DMS 273 treated with DMSO at 0.1 percent for 48 hours (cell line): ENCODE measurements at places on chromosomes 2 and 18.
A peak's percentile ranks its signal among the peaks of the same experiment; 100 is the strongest.

GRCh38 chr2:238719641-238720040 is 128.2 kb upstream of the TWIST2 start:
- DNase-seq: no peak

DNA sequence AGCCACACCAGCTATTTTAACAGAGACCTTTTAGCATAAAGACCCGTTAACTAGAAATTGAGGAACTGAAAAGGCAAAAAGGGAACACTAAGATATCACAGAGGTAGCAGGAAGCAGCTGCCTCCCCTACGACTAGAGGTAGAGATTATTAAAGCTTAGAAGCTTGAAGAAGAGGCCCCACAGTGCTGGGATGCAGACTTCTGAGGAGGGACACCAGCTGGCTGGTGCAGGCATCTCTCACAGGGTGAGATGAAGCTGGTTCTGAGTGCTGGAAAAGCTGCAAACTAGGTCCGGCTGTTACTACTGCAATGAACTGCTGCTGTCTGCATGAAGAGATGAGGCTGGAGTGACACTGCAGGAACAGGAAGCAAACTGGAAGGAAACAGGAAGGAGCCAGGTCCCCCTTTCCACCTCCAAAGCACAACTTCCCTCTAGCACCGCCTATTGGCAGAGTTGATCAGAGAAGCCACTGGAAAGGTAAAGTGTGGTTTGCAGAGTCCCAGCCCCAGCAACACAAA is 61.2 kb upstream of the MRPS9 start:
- no peak for DNase-seq

DNA sequence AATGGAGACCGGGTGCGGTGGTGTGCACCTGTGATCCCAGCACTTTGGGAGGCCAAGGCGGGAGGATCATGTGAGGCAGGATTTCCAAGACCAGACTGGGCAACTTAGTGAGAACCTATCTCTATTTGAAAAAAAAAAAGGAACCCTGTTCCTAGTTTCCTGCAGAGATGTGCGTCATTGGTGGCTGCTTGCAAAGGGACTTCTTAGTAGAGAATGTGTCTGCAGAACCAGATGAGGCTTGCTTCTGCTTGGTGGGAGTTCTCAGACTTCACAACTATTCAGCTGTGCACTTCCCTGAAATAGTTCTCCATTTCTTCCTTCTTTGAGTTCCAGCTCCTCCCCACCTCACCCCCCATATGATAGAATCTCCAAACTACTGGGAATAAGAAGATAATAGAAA is 22.3 kb downstream of the ZCCHC2 start:
- no peak for DNase-seq

DNA sequence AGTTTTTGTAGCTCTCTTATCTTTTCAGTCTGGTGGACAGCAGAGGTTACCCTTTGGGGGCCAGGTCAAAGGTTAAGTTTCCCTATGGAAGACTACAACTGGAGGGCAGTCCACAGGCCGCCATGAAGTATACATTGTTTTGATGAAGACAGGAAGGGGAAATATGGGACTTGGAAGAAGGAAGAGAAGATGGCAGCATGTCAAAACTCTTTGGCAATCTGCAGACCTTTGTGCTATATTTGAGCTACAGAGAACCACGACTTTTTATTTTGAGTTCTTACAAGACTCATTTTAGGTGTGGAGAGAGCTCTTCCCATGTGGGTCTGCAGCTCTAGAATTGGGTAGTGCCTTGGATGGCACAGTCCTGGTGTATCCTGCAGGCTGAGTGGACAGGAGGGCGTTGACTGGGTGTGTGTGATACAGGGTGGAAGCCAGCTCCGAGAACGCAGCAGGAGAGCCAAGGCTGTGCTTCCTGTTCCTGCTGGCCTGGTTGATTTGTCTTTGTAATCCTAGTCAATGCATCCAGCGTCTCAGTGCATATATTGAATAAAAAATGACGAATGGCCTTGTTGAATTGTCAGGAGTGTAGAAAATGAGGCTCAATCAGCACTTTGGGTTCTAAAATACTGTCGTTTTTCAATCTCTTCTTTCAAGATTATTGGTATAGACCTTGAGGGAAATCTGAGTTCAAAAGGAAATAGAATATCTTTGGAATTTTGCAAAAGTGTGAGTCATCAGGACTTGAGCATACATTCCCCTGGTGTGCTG is 11.5 kb downstream of the ITGA6 start:
- no peak for DNase-seq

DNA sequence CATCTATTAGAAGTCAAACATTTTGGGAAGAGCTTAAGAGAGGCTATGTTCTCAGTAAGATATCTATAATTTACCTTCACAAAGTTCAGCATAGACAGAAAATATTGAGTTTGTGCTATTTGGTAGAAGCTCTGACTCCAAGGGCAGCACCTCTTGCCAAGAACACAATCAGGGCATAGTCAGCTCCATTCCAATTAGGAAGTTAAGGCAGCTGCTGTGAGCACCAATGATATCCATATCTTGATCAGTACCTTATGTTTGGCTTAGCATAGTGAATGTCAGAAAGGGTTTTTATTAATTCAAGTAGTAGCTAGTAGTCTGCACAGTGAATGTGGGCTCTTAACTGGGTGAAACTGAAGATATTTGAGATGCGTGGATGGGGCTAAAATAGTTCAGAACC is 86.4 kb upstream of the SPRED2 start:
- no peak for DNase-seq

DNA sequence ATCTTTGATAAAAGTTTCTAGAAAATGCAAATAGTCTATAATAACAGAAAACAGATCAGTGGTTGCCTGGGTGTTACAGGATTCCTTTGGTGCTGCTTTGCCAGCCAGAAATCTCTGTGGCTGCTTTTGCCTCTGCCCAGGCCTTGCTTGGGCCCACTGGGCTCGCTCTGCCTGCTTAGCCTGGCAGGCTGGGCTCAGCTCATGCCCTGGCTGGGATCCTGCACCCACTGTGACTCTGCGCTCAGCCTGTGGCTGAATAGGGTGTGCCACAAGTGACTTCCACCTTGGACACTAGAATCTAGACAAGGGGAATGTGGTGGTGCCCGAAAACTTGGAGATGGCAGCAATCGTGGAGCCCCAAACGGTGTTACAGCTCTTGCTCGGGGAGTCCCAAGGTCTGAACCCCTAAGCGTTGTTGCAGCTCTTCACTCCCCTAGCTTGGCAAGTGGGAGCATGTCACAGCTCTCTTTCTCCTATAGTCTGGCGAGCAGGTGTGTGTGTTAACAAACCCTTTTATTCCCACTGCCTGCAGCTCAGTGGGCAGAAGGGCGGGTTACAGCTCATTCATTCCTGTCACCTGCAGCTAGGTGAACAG is 50.9 kb downstream of the FBXO48 start:
- DNase-seq: no peak

DNA sequence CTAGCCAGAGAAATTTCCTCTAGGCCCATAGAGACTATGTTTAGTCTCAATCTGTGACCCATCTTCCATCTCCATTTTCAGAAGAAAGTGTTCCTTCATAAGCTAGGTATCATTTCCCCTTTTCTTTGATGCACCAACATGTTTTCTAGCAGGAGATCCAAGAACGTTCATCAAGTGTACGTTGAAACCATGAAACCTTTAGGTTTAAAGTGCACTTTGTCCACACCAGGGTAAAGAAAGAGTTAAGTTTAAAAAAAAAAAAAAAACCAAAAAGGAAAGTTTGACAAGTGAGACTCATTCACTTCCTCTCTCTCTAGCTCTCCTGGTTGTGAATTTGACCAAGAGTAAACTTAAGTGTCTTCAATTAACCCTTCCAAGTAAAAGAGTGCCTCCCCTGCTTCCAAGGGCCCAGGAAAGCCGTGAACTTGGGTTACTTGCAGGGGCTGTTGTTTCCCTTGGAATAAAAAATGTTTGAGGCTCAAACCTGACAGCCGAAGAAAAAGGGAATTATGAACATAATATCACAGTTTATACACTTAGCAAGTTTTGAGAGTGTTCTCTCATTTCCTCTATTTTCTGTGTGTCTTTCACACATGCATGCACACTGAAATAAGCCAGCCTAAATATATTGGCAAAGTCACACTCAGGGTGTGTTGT is 56.7 kb downstream of the LBH start:
- no peak for DNase-seq

DNA sequence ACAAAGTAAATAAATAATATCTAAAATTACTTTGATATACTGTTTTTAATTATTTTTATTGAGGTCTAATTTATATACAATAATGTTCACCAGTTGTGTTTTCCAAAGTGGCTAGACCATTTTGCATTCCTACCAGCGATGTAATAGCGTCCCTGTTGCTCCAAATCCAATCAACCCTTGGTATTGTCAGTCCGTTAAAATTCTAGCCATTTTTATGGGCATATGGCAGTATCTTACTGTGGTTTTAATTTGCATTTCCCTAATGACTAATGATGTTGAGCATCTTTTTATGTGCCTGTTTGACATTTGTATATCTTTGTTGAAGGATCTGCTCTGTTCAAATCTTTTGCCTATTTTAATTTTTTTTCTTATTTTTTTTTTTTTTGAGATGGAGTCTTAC is 185.0 kb downstream of the PRPF40A start:
- no peak for DNase-seq

GRCh38 chr2:187214306-187214705 is 233.7 kb downstream of the CALCRL start:
- no peak for DNase-seq

- DNase-seq: peak; percentile 24
Observed at GRCh38 chr2:158745067-158745865, 49.9 kb upstream of the DAPL1 start.

DNA sequence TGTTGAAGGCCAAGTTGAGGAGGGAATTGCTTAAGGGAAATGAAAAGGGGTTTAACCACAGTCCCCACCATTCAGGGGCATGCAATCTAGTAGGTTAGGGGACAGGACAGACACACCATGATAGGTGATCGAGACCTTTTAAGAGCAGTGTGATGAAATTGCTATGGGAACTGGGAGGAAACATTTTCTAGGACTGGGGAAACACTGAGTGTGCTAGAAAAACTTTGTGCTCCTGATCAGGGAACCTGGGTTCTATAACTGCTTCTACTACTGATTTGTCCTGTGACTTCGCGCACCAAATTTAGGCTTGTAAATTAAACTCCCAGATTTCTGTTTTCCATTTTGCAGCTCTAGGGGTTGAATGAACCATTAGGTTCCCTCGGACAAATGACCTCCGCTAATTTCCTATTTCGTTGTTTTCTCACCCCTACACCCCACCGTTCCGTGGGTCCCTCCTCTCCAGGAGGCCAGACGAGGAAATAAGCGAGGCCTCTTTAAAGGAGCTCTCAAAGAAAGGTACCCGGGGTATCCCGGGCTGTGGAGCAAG is 371 bp upstream of the LCLAT1 start:
- no peak for DNase-seq

- DNase-seq: peak; percentile 4
Observed at GRCh38 chr2:11746807-11747459, 501 bp downstream of the LPIN1 start.

DNA sequence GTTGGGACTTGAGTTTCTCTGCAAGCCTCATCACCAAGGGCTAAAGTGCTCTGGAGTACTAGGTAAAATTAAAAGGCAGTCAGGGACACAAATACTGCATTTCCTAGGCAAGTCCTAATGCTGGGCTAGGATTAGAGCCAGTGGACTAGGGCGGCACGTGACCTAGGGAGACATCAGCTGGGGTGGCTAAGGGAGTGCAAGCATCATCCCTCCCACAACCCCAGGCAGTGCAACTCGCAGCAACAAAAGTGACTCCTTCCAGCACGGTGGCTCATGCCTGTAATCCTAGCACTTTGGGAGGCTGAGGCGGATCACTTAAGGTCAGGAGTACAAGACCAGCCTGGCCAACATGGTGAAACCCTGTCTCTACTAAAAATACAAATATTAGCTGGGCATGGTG is 30.7 kb upstream of the UPP2 start:
- no peak for DNase-seq

GRCh38 chr2:212732860-212733259 is 194.3 kb upstream of the ERBB4 start:
- no peak for DNase-seq

GRCh38 chr2:115162494-115163293 is 720.3 kb downstream of the DPP10 start:
- DNase-seq: no peak

GRCh38 chr2:17287183-17287582 is 231.1 kb downstream of the RAD51AP2 start:
- DNase-seq: no peak

- no peak for DNase-seq
Observed at GRCh38 chr2:24385366-24385765, 25.0 kb upstream of the ITSN2 start.

DNA sequence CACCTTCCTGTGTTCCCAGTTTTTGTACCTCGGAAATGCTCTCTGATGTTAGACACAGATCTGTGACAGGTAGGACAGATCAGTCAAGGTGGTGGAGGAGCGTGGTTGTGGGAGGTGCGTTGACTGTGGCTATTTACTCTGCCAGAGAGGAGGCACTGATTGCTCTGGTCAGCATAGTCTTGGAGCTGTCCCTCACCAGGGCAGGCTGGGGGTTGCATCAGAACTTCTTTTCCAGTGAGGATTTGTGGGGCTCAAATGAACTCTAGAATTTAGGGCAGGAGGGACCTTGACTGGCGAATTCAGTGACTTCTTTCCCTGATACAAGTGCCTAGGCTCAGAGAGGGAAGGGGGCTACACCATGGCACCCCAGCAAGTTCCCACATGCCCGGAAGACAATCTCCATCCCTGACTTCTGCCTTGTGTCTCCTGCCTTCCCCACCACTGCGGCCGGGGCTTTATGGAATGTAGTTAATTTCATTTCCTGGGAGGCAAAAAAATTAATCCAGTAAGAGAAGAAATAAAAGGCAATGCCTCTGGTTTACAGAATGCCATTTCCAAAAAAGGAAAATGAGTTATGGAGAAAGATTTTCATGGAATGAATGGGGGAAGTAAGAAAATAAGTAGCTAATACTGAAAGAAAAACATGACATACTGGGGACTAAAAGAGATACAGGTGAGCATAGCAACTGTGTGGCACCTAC is 26.1 kb downstream of the NIFK start:
- DNase-seq: no peak

- no peak for DNase-seq
Observed at GRCh38 chr2:111670776-111671175, 213.2 kb downstream of the ANAPC1 start.

DNA sequence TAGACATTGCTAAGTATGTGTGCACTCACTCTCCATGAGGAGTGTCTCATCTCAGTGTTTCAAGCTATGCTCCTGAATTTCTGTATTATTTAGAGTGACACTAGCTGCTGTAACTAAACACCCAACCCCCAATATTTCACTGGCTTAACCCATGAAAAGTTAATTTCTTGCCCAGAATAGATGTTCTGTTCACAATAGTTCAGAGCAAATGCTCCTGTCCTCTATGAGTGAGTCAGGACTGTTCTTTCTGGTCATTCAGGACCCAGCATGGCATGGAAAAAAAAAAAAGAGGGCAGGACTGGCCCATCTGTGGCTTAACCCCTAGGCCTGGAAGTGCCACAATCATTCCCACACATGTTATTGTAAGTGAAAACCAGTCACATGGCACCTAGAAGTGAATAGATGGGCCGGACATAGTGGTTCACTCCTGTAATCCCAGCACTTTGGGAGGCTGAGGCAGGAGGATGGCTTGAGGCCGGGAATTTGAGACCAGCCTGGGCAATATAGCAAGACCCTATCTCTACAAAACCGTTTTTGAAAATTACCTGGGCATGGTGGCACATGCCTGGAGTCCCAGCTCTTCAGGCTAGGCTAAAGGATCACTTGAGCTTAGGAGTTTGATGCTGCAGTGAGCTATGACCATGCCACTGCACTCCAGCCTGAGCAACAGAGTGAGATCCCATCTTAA is 663.6 kb downstream of the IRS1 start:
- no peak for DNase-seq

GRCh38 chr2:17303521-17303920 is 214.7 kb downstream of the RAD51AP2 start:
- DNase-seq: no peak
